ENCODE measurements at places on chromosomes 6 and 20.

- DNase-seq: no peak
These were observed 9.1 kb downstream of the GOPC start for GRCh38 chr6:117592983-117593759.

GRCh38 chr6:42332916-42333315, 115.3 kb upstream of the MRPS10 start:
- no peak for DNase-seq

DNA sequence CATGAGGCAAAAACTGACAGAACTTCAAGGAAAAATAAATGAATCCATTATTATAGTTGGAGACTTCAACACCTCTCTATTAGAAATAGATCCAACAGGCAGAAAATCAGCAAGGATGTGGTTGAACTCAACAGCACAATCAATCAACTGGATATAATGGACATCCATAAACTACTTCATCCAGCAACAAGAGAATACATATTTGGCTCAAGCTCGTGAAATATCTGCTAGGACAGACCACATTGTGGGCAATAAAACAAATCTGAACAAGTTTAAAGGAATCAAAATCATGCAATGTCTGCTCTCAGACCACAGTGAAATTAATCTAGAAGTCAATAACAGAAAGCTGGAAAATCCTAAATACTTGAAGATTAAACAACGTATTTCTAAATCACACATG, 362.6 kb downstream of the CD109 start:
- DNase-seq: no peak

DNA sequence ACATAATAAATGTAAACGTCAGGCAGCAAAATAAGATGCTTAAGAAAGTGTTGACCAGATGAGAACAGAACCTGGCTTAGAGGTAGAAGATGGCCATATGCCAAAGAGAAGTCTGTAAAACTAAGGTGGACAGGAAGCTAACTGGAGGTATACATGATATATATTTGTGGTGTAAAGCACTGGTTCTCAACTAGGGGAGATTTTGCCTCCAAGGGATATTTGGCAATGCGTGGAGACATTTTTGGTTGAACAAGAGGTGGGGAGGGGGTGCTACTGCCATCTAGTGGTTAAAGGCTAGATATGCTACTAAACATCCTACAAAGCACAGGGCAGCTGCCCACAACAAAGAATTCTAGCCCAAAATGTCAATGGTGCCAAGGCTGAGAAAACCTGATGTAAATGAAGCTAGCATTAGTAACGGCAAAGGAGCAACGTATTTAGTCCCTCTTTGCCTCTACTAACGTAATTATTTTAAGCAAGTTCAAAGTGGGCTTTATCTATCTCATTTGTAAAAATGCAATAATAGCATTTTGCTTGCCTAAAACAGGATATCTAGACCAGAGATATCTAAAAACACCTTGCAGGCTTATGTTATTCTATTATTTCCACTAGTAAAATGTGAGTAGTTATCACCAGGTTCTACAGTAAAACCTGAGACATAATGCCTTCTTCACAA, 182.6 kb downstream of the RNGTT start:
- DNase-seq: no peak

DNA sequence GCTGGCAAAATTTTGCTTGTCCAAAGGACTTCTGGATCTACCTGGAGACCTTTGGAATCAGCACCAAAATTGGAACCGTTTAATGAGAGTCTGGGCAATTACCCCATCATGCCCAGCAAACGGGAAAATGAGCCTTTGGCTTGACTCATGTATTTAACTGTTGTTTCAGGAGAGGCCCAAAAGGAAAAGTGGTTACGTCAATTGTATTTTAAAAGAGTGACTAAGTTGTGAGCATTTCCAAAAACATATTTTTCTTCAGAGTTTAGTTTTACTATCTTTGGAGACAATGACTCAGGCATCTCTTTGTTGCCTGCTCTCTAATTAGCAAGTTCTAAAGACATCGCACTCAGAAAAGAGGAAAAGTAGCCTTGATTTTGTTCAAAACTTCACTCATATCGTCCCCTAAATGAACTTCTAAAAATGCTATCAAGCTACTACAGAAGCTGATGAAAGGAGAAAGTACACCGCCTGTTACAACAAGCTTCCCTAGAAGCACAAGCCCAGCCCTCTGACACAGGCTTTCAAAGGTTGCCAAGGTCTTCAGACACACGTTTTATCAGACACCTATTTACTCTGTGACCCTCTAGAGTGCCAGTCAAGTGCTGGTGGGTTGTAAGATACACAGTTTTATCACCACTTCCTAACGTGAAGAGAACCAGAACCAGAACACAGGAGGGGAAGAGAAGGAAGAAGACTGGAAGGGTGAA, 146.2 kb downstream of the TBX18 start:
- no peak for DNase-seq
